Suppressor macrophage (primary cell): ENCODE measurements at places on chromosomes 2 and 18.

DNA sequence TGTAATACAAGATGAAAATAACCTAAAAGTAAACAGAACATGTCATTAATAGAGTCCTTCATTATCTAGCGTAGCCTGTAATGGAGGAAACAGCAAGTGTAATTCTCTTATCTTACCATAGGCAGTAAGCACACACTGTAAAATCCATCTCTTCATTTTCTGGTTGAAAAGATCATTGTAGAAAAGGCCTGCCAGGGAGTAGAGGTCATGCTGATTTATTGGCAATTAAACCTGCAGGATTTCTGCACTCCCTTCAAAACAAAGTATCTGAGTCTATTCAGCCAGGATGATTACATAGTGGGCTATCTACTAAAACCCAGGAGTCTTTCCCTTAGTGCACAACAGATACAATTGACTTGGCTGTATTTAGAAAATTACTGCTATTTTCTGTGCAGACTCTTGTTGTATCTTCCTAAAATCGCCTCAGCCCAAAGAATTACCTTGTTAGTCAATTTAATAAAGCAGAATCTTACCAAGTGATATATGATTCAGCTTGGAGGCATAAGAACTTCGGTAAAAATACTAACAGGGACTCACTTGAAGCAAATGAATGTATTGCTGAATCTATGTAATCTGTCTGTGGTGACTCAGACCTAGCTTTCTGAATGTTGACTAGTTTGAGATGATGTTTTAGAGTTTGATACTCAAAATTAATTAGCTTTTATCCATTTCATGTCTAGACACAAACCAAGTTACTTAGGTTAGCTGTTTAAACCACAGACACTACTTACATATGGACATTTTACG lies 250.4 kb upstream of the STON1 start:
- DNase-seq = no peak

DNA sequence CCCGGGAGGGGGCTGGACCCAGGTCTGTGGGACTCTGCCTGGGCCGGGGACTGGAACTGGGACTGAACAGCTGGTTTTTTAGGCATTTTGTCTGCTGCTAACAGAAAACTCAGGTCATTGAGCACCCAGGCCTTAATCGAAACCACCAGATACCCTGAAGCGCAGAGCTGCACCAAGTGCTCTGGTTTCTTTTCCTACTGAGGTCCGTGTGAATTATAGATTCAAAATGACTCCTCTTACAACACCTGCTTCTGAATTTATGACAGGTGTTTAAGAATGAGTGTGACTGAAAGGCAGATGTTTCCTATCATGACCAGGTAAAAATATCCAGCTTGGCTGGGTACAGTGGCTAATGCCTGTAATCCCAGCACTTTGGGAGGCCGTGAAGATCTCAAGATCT lies 47.8 kb downstream of the TRAPPC12 start:
- DNase-seq = no peak

- DNase-seq = no peak
These were observed 44.3 kb upstream of the SCLY start for GRCh38 chr2:238016526-238016925.

- DNase-seq = no peak
These were observed 88.0 kb downstream of the TCF7L1 start for GRCh38 chr2:85221067-85221691.

DNA sequence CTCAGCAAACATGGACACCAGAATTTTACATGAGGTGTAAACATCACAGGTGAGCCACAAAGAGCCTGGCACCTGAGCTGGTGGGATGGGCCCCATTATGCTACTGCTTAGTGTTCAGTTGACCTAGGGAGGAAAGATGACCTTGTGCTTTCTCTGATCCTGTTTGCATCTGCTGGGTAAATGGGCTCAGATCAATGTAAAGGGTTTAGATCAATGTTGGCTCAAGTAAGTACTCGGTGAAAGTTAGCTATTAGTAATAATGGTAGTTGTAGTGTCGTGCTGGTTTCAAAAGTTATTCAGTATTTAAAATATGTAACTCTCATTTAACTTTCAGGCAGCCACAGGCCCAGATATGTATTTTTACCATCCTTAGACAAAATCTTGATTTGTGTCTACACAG lies 19.8 kb downstream of the ABHD3 start:
- no peak for DNase-seq

- DNase-seq = no peak
These were observed 74.9 kb downstream of the LONRF2 start for GRCh38 chr2:100247256-100248043.

- no peak for DNase-seq
These were observed 871.8 kb downstream of the SUCLG1 start for GRCh38 chr2:83587309-83587708.

- DNase-seq = no peak
These were observed 55.9 kb downstream of the PLA2R1 start for GRCh38 chr2:160006475-160006874.

DNA sequence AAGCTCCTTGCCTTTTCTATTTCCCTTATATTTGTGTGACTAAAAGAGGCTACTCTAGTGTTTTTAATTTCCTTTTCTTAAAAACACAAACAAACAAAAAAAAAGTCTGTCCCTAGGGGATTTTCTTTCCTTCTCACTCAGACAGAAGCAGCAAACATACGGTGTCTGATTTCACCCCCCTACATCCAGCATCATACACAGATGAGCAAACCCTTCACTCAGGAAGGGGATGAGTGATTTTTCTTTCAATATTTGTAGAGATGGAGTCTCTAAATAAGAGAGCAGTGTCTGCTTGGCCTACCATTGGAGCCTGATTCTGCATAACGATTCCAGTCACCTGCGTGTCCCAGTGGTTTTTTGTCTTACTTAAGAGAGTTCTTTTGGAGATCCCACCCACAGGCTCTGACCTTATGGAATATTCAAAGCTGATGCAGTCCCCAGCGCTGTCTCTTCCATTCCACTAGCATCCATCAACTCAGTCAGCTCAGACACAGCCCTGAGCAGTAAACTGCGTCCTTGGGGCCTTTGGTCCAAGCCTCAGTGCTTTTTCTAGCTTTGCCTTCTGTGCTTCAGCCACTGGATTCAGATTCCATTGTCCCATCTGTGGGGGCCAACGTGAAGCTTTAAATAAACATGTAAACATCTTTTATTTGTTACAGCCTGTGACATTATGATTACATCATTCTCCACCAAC lies 52.6 kb upstream of the TPO start:
- no peak for DNase-seq

- no peak for DNase-seq
These were observed 46.7 kb downstream of the PXDN start for GRCh38 chr2:1697601-1698000.
